ENCODE measurements at places on chromosomes 12 and 14.

- DNase-seq = no peak
Observed at GRCh38 chr14:34270361-34270760, 191.7 kb downstream of the SPTSSA start.

DNA sequence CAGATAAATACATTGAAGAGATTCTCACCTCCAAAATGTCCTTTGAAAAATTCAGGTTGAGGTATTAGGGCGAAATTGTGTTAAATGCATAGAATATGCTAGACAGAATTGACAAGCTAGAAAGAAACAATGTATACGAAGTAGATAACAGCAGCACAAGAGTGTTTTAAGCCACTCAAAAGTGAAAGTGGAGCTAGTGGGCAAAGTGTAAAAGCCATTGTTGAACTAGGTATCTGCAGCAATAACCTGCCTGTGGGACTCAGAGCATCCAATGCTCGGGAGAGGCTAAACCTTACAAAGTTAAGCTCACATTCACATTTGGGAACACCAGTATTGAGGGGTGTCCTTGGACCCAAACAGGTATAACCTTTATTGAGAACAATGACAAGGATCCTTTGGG is 180.6 kb upstream of the TMPO start:
- no peak for DNase-seq

GRCh38 chr12:126027825-126028224 is 962.6 kb downstream of the AACS start:
- DNase-seq = no peak

DNA sequence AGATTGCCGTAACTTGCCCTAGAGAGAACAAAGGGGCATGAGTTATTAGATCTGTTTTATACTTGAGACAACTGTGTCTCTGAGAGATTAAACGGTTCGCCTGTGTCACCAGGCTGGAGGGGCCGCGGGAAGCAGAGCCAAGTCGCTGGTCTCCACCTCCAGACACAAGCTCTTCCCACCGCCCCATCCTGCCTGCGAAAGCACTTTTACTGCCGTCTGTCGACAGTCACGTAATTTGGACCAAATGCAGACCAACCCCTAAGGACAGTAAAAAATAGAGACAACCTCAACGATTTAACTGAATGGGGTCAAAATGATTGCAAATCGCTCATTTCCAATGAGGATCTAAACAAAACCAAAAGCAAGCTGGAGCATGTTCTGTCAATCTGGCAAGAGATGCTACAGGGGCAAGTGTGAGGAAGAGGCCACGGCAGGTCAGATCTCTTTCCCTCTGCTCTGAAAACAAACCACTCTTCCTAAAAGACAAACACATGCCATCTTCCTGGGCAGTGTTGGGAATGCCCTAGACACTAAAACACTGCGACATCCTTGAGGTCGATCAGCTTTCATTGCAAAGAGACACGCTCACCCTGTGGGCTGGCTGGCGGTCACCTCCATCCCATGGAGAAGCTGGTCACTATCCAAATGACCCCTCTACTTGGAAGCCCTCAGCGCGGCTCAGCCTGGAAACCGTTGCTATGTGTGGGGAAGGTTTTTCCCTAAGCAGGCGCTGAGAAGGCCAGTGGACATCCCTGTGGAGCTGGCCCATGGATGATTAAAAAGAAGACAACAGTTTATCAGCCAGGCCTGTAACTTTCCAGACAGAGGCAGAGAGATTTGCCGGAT is 17.1 kb downstream of the GSC start:
- DNase-seq = no peak

- DNase-seq = no peak
Observed at GRCh38 chr12:58313091-58313855, 371.9 kb downstream of the ATP23 start.

GRCh38 chr12:91717804-91718203 is 427.8 kb downstream of the BTG1 start:
- DNase-seq = no peak

- no peak for DNase-seq
Observed at GRCh38 chr14:22552827-22553076, 36.3 kb downstream of the DAD1 start.

GRCh38 chr14:61247935-61248334 is 33.2 kb downstream of the TMEM30B start:
- DNase-seq = no peak

- peak; percentile 74 for DNase-seq
Observed at GRCh38 chr12:111444925-111445725, 39.4 kb downstream of the SH2B3 start.

DNA sequence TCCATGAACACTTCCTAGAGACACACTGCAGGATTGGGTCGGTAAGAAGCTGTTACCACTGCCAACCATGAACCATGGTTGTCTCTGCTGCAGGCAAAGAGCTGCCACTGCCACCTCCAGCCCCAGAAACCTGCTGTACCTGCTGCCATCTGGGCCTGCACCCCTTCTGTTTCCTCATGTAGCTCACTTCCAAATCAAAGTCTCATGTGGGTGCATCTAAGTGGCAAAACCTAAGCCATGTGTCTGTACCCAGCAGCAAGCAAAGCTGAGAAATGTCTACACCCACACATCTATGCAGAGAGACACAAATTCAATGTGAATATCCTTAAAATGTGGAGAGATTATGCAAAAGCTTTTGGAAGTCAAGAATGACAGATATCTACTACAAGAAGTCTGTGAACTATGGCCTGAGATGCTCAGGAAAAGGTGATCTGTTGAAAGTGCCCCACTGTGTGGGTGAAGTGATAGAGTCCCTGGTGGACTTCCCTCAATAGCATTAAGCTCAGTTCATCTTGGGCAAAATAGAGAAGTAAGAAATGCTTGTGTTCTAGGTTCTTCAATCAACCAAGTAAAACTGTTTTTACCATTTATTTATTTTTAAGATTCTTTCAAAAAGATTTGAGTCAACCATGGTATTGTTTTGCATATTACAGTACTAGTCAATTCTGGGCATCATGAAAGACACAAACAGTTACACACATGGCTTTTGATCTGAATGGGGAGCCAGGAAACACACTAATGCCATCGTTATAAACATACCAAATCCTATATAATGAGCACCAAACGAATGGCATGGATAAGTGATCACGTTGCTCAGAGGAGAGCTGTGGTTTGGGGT is 64.4 kb downstream of the FOS start:
- no peak for DNase-seq

DNA sequence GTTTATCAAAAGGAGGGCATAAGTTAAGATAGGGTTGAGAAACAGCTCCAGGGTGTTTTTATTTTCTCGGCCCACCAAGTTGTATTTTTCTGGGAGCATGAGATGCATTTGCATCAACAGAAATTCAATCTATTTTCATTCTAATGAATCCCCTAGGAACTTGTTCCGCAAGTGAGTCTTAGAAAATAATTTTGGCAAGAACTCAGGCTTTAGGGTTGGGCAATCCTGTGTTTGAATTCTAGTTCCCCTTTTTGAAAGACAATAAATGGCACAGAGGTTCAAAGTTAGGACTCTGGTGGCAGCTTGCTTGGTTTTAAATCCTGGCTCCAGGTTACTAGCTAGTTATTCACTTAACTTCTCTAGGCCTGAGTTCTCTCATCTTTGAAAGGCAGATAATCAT is 23.7 kb downstream of the SLC5A8 start:
- DNase-seq = no peak

- DNase-seq = no peak
Observed at GRCh38 chr12:87274594-87275245, 754.5 kb downstream of the C12orf50 start.

- no peak for DNase-seq
Observed at GRCh38 chr14:78228702-78229327, 58.6 kb downstream of the NRXN3 start.

GRCh38 chr12:41190338-41190737 is 2.2 kb downstream of the PDZRN4 start:
- no peak for DNase-seq

DNA sequence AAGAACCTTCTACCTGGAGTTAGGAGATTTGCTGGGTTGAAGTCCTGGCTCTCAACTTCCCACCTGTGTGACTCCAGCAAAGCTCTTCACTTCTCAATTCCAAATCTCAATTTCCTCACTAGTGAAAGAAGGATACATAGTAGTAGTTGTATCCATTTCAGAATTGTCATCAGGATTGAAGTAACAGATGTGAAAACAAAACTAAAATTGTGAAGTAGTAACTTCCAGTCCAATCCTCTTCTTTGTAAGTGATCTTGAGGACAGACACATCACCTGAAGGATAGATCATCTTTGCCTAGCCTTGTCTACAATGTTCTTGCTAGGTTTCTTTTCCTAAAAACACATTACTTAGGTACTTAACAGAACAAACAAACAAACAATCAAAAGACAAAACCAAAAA is 1.2 kb upstream of the LRRK2 start:
- no peak for DNase-seq

- DNase-seq = no peak
Observed at GRCh38 chr14:33163600-33163999, 224.9 kb downstream of the NPAS3 start.

- no peak for DNase-seq
Observed at GRCh38 chr12:87382436-87382835, 646.8 kb downstream of the C12orf50 start.

GRCh38 chr12:80643961-80644360 is 63.5 kb upstream of the MYF6 start:
- DNase-seq = no peak
